Stimulated activated CD4-positive, alpha-beta T cell treated with anti-CD3 and anti-CD28 coated beads, TNF-alpha, amount 100 ng/mL, for 24 hours (primary cell): ENCODE measurements at places on chromosomes 5 and 9.

DNA sequence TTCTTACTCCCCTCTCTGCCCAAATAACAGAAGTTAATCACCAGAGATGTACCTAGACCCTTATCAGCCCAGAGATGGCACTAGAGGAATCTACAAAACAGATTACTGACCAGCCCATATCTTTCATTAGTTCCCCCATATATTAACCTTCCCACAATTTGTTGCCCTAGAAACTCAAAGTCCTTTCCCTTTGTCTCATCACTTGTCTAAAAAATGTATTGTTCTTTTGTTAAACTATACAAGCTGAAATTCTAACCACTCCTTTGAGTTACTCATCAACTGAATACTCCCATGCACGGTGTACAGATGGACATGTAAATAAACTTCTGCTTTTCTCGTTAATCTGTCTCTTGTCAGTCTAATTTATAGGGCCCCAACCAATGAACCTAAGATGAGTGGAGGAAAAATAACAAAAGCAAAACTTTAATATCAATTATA, 130.9 kb downstream of the CCDC192 start:
- no peak for DNase-seq

DNA sequence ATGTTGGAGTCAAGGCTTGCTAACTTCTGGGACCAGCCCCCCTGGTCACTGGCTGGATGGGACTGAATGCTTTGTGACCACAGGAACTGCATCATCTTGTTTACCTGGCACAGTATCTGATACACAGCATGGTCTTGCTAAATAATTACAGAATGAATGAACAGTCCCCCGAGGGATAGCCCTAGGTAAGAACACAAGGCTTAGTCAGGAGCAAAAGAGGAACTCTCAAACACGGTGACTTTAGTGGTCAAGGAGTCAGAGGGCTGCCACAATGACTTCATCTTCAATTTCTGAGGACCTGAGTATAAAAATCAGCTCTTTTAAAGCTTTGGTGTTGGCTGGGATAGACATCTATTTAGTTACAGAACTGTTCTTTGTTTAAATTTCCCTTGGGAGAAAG, 15.1 kb upstream of the CXCL14 start:
- no peak for DNase-seq

DNA sequence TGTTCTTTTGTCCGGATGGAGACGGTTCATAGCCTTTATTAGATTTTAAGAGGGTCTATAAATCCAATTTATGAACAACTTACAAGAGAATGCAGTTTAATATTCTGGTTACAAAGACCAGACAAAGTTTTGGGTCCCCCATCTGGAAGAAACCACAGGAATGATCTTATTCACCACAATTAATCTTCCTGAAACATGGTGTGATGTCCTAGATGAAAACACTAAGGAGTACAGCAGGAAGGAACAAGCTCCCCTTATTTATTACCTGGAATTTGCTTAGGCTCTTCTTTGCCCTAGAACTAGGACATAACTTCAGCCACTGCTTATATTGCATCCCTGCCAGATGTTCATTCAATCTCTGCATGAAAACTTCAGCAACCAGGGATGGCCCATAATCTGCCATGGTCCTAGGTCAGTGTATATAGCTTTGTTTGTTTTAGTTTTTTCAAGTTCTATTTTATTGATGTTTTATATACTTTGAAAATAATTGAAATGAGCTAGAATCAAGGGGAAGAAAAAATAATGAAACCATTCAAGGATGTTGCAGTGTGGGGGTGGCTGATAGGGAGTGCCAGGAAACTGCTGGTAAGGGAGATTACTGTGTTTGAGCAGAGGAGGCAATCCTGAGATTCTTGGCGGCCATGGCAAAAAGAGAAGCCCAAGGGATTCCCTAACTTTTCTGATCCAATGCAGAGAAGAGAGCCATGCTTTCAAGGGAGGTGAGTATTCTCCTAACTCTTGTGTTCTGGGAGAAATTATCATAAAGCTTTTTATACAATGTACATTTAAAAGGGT, 16.8 kb downstream of the TXNDC8 start:
- DNase-seq = no peak

- DNase-seq = no peak
These were observed 357.6 kb downstream of the RAB3C start for GRCh38 chr5:58940446-58940845.

DNA sequence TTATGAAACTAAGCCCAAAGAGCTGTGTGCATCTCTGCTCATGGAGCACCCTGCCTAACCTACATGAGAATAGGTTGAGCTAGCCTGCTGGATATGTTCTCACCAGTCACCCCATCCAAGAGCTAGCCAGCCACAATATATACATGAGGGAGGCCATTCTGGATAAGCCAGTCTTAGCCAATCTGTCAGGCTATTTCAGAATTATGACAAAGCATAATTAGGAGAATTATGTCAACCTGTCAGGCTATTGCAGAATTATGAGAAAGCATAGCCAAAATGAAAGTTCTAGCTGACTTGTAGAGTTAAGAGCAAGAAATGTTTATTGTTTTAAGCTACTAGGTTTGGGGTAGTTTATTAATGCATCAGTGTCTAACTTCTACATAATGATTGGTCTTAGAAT, 189.8 kb downstream of the WDR70 start:
- DNase-seq = no peak

DNA sequence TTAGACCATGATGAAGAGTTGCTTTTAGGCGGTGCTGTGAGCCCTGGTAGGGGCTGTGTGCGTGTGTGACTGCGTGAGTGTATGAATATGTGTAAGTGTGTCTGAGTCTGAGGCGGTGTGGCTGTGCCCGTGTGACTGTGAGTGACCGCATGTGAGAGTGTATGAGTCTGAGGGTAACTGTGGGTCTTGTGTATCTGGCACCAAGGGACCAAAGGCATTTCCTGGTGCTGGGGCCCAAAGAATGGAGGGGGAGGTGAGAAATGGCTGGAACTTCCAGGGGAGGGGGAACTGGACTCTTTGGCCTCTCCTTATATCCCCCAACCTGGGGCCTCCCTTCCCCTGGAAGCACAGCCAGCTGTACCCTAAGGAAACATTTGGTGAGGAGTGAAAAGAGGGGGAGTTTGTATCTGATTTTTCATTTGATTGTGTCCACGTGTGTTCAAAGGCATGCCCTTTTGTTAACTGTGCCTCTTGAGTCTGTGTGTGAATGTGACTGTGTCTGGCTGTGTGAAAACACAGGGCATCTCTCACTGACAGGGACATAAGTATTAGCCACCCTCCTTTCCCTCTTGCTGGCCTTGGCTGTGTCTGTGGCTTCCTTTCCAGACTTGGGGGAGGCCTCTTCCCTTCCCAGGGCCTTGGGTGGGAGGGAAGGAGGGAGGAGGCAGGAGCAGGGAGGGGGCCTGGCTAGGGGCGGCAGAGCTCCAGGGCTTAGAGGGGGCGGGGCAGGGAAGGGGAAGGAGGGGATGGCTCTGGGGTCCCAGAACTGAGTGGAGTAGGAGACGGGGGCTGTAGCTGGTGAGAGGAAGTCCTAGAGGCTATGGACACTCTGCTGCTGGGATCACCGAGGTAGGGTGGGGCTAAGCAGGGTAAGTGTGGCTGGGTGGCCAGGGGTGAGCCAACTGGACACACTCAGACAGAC, 1.4 kb downstream of the IL11RA start:
- DNase-seq = no peak

DNA sequence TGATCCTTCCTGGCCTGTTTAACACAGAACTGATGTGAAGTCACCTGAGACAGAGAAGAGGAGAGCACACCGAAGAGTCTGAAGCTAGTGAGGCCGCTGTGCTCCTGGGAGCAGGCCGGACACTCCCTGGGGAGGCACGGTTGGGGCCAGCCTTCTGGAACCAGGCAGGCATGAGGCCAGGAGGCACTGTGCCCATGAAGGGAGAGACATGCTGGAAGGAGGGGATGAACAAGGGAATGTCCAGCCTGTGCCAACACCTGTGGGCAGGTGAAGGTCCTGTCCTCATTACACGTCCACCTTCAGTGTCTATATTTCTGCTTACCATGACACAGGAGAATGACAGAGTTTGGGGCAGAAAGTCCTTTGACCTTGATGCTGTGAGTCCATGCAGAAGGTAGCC, 183.8 kb upstream of the S1PR3 start:
- DNase-seq = no peak

- no peak for DNase-seq
These were observed 1402.1 kb upstream of the ACO1 start for GRCh38 chr9:30982301-30982700.

GRCh38 chr5:62362701-62363100, 41.0 kb downstream of the DIMT1 start:
- DNase-seq = no peak

DNA sequence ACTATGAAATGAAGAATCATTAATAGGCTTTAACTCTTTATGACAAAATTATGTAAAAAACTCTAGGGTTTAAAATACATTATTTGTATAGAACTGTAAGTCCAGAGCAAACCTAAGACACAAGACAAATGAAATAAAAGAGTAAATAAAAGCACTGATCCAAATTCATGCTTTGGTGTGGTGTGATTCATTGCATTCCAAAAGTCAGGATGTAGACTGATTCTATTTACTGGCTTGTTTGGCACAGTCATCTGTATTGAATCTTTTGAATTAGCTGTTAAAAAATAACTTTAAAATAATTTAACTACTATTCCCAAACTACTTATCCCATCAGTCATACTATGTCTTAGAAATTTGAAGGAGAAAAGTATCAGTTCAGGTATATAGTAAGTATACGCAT, 31.1 kb downstream of the IL4 start:
- DNase-seq = no peak

DNA sequence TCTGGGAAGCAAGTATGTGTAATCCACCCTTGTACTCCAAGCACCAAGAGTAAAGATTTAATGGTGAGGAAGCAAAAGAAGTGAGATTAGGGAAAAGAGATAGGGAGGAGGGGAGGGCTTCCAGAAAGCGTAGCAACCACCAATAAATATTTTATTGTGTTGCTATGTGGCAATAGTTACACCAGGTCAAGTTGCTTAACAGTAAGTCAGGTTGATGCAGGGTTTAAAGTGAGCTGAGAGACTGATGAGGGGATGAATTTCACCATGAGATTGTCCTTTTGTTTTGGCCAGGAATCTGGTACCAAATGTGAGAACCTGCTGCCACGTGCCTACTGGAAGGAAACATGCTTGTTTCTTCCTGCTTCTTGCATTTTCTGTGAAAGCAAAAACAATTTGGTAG, 62.7 kb downstream of the PCSK5 start:
- no peak for DNase-seq

- no peak for DNase-seq
These were observed 13.3 kb downstream of the RIC1 start for GRCh38 chr9:5642170-5642569.

DNA sequence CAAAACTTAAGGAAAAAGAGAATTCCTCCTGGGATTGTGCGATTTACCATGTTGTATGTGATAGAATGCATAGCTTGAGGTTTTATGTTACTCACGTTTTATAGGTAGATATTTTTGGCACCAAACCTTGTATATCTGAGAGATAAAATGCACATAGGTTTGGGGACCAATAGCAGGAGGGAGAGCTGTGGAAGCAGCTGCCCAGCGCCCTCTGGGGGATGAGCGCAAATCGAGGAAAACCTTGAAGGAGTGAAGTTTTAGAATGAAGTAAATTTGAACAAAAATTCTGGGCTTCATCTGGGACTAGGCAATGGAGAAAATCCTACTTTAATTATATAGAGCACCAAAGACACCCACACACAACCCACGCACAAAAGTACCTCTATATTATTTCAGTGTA, 197.0 kb downstream of the ADCY2 start:
- DNase-seq = no peak

DNA sequence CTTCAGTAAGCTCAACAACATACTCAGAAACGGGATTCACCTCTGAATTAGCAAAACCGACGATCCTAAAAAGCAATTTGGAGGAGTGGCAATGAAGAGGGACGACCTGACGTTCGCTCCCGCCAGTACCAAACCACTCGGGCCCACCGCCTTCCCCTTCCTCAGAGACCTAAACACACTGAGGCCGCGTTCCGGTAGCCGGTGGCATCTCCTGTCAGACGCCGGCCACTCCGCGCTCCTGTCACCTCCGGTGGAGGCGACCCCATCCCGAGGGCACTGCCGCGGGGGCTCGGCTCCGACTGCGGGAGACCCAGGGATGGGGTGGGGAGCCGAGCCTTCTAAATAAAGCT, 617 bp downstream of the PPP6C start:
- no peak for DNase-seq

DNA sequence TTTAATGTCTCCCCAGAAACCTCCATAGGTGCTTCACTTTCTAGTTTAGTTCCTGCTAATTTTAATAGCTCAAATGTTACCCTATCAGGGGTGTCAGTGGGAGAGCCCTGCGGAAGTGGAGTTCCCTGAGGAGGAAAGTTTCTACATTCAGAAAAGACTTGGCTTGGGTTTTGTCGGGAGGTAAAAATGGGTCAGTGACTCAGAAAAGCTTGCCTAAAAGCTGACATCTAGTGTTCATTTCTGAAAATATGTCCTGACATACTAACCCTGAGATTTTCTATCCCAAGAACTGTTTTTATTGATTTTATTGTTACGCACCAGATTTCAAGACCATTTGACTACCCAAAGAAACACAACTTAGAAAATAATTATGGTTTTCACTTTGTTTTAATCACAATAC, 40.9 kb upstream of the GLDC start:
- no peak for DNase-seq

DNA sequence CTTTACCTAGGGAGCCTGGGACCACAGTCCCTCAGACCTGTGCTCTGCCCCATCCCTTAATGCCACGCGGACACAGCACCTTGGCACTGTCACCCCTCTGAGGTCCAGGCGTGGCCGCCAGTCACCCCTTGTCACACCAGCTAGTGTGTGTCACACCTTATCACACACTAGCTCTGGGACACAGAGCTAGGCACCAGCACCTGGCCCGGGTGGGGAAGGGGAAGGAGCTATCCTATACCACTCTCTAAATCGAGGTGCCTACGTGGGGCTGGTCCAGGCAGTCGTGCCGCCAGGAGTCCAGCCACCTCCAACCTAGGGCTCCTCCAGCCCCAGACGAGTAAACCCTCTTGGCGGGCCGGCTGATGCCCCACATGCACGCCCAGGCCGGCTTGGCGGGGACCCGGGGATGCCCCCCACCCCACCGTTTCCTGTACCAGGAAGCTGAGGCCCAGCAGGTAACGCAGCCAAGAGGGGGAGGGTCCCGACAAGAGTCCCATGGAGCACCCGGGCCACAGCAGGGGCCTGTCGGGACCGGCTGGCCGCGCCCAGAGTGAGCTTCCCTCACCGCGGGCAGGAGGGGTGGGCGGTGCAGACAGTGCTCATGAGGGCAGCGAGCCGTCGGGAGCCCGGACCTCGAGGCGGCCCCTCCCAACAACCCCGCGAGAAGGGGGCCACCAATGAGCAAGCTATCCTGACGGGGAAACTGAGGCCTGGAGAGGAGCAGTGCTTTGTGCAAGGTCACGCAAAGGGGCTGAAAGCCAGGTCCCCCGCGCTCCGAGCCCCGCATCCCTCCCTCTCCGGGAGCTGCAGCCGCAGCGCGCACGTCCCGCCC, 550 bp downstream of the CORO2A start:
- peak; percentile 12 for DNase-seq

GRCh38 chr5:136076881-136077445, 48.2 kb downstream of the TGFBI start:
- DNase-seq = no peak

GRCh38 chr9:14831661-14832060, 78.6 kb downstream of the FREM1 start:
- DNase-seq = no peak
